Activated T-cell treated with anti-CD3 and anti-CD28 coated beads, Interleukin-2, amount 50 U/mL, for 24 hours (primary cell): ENCODE measurements at places on chromosomes 7 and 10.

DNA sequence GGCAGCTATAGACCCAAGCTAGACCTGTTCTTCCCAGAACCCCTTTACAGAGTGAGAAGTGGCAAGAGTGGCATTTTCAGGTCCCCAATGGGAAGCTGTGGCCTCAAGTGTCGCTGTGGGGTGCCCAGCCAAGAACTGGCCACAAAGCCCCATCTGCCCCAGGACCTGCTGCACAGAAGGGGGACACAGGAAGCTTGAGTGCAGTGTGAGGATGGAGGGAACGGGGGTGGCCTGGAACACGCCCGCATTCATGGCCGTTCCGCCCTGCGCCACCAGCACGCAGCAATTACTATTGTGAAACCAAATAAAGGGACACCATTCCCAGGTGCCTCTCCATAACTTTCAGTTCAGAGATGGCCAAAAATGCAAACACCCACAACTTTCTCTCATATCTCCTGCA lies 237.6 kb upstream of the TCERG1L start:
- no peak for DNase-seq

DNA sequence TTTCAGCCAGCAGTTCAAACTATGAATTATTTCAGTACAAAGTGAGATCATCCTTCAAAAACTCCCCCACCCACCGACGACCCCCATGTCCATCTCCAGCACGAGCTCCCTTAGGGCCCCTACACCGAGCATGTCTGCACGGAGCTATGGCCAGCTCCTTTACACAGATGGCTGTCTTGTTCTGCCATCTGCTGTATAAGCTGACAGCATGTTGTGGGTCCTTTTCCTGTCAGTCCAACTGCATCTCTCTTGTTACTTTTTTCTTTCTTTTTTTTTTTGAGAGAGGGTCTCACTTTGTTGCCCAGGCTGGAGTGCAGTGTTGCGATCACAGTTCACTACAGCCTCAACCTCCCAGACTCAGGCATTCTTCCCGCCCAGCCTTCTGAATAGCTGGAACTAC lies 21.6 kb downstream of the NPC1L1 start:
- no peak for DNase-seq

DNA sequence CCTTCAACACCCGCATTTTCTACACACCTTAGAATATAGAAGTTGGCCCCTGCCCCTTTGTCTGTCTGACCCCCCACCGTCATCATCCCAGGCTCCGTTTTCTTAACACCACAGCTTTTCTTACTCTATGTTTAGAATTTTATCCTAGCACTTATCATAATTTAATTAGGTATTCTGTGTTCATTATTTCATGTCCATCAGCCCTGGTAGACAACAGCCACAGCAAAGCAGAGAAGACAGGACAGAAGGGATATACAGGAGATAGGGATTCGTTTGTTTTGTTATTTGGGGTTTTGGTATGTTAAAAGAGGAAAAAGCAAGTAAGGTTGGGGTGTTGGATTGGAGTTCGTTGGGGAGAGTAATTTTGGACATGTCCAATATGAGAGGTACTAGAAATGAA lies 48.8 kb downstream of the ITGA8 start:
- DNase-seq, result no peak

DNA sequence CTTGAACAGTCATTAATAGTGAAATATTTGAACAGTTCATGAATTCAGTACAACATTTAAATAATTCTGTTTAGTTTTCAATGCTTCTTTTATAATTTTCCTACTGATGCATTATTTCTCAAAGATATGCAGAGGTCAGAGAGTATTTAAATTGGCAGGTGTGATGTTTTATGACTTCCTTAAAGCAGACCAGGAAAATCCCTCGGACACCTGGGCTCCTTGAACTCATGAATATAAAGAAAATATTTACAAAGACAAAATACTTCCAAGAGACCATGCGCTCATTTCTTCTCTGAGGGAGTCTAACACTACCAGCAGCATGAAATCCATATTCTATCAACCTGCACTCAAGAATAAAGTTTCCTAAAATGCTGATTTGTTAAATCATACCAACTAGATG lies 127.6 kb downstream of the IPMK start:
- no peak for DNase-seq

DNA sequence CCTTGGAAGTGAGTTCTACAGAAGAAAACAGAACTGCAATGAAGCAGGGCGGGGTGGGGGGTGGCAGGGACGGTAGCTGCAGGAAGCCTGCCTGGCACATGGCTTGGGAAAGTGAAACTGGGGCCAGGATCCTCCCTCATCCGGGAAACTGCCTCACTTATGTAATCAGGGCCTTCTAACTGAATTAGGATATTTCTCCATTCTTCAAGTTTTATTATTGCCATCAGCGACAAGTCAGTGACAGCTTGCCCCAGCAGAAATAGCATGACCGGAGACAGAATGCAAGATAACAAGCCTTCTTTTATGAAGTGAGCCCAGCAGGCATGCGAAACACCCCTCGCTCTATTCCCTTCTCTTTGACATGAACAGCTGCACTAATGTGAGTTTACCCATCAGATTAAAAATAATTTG lies 77.5 kb upstream of the CACUL1 start:
- DNase-seq, result no peak

DNA sequence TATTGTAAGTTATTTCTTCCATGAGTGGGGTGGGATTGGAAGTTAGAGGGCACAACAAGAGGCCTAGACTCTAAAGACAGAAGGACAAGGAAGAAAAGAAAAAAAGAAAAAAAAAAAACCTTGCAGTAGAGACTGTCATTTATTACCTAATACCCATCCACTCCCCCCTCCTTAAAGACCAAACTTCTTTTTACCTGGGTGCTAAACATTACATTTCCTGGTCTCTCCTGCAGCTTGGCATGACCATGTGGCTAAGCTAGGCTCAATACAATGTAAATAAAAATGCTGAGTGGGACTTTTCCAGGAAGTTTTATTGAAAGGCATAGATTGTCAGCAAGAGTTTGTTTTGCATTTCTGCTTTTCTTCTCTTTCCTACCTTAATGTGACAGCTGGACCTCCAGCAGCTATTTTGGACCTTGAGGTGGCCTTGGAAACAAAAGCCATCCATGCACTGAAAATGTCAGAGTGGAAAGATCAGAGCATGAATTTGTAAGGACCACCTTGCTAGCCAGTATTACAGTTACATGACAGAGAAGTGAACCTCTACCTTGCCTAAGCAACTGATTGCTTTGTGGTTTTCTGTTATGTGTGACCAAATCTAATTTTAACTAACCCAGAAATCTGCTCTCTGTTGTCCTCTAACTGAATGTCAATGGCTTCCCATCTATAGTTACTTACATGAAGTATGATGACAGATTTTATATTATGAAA lies 81.3 kb upstream of the SFMBT2 start:
- DNase-seq, result no peak

- no peak for DNase-seq
These were observed 10.4 kb upstream of the TNKS2 start for GRCh38 chr10:91787810-91788209.
